ENCODE measurements at places on chromosomes 1 and 21.

DNA sequence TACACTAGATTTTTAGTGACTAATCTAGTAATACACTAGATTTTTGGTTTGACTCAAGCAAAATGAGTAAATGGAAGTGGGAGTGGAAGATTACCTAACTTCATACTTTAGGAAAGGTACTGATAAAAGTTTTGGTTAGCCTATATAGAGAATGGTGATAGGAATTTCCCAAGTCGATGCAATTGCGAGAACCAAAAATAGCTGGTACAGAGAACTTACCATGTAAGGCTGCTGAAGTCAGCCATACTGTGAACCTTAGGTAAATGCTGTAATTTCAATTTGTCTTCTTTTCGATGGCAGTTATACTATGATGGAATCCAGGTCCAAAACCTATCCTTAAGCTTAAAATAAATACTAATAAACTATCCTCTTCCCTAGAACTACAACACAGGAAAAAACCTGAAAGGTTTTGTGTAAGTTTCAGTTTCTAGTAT, 4.6 kb downstream of the PNRC2 start:
- no peak for DNase-seq

- DNase-seq, result no peak
Observed at GRCh38 chr1:156226782-156227181, 14.0 kb downstream of the PMF1 start.

- DNase-seq, result no peak
Observed at GRCh38 chr1:56077206-56077605, 502.2 kb downstream of the PLPP3 start.

DNA sequence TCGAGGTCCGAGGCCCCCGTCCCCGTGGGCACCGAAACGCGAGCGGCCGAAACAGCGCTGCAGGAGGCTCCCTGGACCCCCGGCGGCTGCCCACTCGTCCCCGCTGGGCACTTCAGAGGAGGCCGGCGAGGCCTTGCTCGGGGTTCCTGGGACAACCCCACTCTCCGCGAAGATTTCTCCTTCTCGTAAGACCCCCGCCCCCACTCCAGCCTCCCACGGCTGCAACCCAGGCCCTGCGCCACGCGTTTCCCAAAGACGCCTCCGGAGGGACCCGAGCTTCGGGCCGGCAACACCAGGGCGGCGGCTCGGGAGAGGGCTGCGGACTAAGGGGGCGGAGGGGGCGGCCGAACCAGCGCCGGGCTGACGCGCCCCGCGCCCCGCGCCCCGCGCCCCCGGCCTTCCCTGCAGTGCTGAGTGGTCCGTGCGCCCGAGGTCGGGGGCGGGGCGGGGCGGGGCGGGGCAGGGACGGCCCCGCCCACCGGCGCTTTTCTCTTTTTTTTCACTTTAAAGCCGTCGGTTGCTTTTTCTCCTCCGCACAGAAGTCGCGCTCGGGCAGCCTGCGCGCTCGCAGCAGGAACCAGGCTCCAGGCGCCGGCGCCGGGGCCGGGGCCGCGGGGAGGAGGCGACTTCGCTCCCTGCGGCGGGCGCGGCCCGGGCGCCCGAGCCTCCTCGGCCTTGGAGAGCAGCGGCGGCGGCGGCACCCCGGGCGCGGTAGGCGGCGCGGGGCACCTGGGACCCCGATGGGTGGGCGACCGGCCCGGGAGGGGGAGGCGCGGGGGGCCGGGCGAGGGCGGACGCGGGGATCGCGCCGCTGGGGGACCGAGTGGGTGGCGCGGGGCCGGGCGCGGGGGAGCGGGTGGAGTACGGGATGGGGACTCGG, at the start of gene SPSB1:
TSS of gene SPSB1 (plus strand) at position 534 of the 880 bp plus-strand sequence. CDS start 62,998 bp downstream, outside the sequence.
- DNase-seq, result peak; percentile 91

GRCh38 chr1:50570066-50570468, 146.8 kb upstream of the DMRTA2 start:
- peak; percentile 21 for DNase-seq

DNA sequence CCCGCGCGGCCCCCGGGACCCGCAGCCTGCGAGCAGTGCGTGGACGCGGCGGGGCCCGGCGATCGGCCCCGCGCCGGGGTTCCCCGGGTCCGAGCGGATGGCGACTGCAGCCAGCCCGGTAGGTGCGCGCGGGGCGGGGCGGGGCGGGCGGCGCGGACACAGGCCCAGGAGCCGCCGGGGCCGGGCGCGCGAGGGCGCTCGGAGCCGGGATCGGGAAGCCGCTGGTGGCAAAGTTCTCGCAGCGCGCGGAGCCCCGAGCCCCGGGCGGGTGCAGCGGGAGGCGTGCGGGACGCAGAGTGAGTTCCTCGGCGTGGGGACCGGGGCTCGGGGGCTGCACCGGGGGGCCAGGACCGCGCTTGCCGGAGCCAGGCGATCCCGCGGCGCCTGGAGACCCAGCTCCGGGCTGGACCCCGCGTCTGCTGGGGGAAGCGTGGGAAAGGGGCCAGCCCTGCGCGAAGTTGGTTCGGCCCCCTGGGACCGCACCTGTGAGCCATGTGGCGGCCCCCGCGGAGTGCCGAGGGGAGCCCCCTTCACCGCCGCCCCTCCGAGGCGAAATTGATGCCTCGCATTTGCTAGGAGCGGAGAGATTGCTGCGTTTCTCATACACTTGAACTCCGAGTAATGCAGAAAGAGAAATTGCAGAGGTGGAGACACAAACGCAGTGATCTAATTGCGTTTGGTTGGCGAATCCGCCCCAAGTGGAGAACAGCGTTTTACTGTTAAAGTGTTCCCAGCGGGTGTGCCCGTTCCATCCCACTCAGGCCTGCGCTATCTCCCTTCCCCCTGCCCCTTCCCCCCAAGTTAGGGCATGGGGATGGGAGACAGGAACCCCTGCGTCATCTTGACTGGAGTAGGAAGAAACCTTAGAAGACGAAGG, 228.9 kb upstream of the TMEM51 start:
- peak; percentile 86 for DNase-seq

- DNase-seq, result no peak
Observed at GRCh38 chr1:180130651-180131050, 24.0 kb upstream of the QSOX1 start.

DNA sequence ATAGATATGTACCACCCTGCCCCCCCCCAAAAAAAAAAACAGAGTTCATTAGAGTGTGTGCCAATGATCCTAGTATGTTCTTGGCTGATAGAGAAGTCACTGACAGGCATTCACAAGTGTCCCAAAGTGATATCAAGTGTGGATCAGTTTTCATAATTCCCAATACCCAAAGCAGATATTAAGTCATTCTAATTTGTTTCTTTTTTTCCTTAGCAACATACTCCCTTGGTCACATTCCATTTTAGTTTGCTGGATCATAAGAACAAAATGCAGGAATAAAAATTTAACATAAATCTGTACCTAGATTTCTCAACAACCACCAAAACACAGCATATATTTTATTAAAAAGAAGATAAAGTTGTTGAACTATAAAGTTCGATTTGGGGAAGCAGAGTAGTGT, 129.8 kb upstream of the PALMD start:
- DNase-seq, result no peak

GRCh38 chr21:45029948-45030681, 44.3 kb upstream of the ADARB1 start:
- DNase-seq, result no peak

GRCh38 chr1:40432644-40433390, 17.5 kb upstream of the ZFP69B start:
- DNase-seq, result peak; percentile 10

DNA sequence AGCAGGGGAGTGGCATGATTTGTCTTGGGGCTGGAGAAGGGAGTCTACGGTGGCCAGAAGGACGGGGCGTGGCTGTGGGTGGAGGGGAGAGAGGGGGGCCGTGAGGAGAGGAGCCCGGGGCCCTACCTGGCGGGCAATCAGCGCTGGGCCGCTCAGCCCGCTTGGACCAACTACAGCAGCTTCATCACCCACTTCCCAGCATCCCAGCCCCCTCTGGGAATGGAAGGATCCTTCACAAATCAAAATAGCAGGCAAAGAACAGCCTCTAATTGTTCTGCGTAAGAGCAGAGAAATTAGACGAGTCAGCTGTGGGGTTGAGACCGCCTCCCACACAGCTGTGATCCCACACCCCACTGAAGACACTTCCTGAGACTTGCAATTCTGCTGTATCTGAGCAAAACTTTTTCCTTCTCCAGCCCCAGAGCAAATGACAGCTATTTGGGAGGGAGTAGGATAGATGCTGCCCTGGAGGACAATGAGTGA, 43.5 kb downstream of the OPRD1 start:
- no peak for DNase-seq

GRCh38 chr21:20971296-20971921, 26.8 kb upstream of the NCAM2 start:
- peak; percentile 75 for DNase-seq

GRCh38 chr1:162168261-162168660, 98.8 kb downstream of the NOS1AP start:
- DNase-seq, result no peak

- DNase-seq, result peak; percentile 66
Observed at GRCh38 chr1:36223381-36223995, 755 bp upstream of the THRAP3 start.

DNA sequence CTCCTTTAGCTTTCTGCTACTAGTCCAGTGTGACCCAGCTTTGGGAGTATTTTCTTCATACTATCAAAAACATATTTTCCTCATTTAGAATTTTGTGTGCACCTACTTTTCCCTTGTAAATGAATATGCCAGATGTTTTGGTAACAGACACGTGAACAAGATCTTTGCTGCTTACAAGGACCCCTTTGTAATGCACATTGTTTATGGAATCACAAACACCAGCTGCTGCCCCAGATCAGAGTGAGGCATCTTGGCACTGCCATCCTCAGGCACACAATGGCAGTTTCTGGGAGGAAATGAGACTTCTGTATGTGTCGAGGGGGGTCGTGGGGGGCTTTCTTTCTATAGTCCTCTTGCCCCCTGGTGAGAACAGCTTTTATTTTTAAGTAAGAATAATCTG, 115.7 kb downstream of the RGL1 start:
- DNase-seq, result no peak

DNA sequence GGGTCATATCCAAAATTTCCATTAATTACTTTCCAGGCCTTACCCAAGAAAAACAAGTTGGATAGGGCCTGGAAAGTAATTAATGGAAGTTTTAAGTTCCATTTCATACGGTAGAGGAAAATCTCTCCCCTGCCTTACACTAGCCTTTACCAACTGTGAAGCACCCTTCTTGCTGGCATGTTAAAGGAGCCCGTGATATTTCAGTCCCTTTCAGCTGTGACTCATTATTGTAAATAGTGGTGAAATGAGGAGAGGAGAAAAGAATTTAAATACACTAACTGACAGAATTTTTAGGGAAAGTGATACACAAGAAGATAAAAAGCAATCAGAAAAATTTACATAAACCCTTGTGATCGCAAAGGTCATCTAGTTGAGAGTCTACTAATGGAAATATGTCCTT, 20.3 kb upstream of the KAZN start:
- DNase-seq, result peak; percentile 21

GRCh38 chr1:226679853-226680516, 59.1 kb downstream of the ITPKB start:
- DNase-seq, result peak; percentile 88

DNA sequence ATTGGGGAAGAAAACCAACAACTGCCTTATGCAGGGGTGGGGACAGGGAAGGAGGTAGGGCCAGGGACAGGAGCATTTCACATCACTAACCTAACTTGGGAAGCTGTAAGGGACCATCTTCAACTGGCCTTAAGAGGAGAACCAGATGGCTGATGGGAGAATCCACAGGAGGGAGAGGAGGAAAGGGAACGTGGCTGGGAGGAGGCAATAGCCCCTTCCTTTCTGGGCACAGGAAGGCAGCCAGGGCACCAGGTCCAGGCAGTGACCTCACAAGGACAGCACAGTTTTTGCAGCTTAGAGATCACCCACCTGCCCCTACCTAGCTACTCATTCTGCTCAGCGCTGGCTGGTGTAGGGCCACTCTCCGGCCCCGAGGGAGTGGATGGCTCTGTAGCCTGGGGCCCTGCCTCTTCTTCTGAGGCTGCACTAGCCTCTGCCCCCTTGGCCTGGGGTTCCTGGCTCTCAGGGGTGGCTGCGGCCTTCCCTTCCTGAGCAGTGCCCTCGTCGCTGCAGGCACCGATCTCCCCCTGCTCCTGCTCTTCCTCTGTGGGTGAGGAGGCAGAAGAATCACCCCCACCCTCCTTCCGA, 1.7 kb downstream of the MARCKSL1 start:
- DNase-seq, result no peak

- no peak for DNase-seq
Observed at GRCh38 chr1:219712506-219712905, 99.6 kb upstream of the ZC3H11B start.

DNA sequence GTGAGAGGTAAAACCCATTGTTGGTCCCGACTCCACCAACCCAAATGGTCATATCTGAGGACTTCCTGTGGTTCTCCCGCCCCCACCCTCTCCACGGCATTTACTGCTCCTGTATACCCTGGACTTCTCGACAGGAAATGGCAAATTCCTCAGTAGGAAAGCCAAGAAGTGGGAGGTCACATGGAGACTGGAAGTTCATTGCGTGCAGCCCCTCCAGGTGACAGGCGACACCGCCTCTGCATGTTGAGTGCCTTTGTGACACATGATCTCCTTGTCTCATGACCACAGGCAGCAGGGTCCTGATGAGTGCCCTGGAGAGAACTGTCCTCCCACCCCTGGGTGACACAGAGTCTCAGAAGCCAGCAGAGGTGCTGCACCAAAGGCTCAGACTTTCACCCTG, 24.2 kb downstream of the ERG start:
- DNase-seq, result no peak

DNA sequence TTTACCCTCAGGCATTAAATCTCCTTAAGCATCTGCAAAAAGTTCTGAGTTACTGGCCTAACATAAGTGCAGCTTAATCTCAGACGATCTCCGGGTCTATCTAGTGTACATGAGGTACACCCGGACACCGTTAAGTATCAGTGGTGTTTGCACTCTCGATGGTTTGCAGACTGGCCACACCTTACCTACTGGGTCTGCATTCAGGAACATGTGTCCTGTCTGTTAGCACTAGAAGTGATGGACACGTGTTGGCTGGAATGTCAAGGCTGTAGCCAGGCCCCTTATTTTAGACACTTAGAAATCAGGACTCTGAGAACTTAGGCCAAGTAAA, 783 bp upstream of the AGL start:
- peak; percentile 11 for DNase-seq

GRCh38 chr21:42781971-42782722, 97.2 kb downstream of the WDR4 start:
- no peak for DNase-seq

- DNase-seq, result no peak
Observed at GRCh38 chr1:16289959-16290358, 53.0 kb upstream of the CPLANE2 start.

GRCh38 chr1:232307296-232308017, 322.5 kb downstream of the SIPA1L2 start:
- no peak for DNase-seq

Data from adipocyte (in vitro differentiated cells).